ENCODE measurements at places on chromosomes 6 and 20.

DNA sequence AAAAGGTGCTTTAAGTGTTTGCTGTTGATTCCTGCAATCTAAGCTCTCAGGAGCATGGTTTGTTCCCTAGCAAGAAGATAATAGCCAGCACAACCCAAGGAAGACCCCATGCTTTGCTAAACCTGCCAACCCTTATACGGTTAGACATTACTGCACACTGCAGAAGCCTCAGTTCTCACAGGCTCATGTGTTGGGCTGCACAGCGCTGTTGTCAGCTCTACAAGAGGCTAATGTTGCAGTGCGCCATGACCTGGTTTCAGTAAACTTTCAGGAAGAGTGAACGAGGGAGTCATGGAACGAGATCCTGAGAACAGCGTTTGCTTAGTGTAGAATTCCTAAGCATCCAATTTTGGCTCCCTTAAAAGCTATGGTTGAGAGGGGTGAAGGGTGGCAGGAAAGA lies 218.5 kb downstream of the ARHGAP18 start:
- DNase-seq = no peak

DNA sequence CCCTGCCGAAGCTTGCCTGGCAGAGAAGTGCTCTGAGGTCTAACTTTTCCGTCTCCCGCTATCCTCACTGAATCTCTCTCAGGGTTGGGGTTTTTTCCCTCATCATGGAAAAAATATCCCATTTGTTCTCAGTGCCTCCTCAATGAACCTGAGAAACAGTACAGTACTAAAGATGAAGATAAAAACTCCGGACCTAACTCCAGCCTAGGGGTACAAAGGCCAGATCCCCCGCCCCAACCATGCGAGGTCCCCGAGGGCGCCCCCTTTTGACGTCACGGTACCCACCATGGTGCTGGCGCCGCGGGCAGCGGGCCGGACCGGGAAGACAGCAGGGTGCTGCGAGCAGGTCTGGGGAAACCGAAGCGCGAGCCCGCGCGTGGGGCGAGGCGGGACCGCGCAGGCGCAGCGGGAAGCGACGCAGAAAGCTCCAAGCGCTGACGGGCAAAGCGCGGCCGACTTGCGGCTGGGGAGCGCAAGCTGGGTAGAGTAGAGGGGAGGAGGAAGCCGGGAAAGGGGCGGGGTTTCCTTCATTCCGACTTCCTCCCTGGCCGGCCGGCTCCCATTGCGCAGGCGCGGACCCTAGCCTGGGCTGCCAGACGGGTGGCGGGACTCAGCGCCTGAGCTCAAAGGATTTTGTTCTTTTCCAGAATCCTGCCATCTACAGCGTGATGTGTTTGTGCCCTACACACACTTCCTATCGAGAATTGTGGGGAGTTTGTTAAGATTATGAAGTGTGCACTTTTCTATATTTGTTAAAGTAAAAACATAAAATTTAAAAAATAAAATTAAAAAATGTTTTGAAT lies at the start of gene LSM2:
Gene LSM2, minus strand, starts transcription at position 497 of the 803 bp plus-strand sequence. Its CDS starts 209 bp downstream, at position 288.
- DNase-seq = peak; percentile 96

- no peak for DNase-seq
These were observed 4.3 kb upstream of the AKIRIN2 start for GRCh38 chr6:87706187-87706966.

DNA sequence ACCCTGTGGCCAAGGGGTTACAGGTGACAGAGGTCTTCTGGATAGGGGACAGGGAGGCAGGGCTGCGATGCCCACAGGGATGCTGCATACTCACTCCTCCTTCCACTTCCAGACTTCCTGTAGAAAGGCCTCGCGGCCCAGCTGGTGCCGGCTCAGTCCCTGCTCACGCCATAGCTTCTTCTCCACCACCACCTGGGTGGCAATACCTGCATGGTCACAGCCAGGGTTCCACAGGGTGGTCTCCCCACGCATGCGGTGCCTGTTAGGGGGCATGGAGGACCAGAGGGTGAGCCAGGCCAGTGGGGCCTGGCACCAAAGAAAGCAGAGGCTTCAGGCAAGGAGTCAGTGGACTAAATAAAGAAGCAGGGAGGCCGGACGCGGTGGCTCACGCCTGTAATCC lies 8.3 kb upstream of the VWA7 start:
- DNase-seq = no peak

DNA sequence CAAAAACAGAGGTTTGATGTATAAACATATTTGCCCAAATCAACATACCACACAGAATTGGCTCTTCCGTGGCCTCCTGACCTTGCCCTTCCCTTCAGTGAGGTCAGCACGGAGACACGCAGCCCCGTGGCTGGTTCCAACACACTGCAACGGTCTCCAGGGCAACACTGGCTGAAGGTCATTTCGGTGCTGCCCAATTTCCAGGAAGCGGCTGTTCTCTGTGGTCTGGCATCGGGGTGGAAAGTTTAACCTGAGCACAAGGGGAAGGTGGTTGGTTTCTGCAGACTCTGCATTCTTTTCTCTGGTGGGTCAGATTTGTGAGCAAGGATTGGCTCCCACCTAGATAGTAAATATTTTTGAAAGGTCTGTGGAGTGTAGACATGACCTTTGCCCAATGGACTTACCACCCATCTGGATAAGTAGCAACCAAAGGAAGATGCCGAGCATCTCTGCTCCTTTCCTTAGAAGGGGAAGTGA lies 177.6 kb upstream of the PHACTR1 start:
- no peak for DNase-seq

DNA sequence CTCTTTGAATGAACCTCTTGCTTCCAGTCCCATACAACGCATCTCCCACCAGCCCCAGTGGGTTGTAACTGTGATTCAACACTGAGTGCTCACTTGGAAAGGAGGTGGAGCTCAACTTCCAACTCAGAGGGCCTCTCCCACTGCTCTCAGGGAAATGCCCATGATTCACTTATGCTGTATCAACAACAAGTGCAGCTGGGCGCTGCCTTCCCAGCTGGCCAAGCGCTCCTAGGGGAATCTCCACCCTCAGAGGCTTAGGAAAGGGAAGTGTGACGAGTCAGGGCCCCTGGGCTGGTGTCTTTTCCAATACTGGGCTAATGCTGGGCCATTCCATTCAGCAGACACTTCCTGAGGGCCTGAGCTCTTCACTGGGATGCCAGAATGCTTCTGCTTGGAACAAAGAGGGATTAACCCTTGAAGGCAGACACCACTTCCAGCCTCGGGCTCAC lies 8.1 kb upstream of the OCSTAMP start:
- DNase-seq = no peak

DNA sequence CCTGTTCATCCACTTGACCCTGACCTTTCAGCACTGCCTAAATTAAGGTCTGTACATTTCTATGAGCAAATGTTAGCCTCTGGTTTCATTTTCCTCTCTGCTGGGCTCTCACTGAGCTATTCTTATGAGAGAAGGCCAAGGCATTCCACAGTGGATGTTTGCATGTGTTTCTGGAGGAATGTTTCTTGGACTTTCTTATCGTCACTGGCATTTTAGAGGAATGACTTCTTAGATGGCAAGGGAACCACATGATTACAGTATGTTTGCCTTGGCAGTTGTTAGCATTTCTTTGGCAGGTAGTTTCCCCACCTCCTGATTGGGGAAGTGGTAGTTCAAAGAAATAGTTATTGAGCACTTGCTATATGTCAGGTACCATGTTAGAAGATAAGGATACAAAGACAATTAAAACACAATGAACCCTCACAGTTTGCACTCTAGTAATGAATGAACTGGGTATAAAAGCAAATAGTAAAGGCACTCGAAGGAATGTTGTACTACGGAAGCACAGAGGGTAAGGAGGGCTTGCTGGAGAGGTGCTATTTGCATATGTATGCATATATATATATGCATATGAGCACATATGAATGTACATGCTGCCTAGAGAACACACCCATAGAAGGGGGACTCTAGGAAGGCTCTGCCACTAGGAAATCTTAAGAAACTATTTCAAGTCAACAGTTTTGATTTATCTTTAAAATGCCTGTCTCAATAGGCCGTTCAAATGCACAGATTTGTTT lies 307.4 kb downstream of the EYA4 start:
- DNase-seq = no peak

DNA sequence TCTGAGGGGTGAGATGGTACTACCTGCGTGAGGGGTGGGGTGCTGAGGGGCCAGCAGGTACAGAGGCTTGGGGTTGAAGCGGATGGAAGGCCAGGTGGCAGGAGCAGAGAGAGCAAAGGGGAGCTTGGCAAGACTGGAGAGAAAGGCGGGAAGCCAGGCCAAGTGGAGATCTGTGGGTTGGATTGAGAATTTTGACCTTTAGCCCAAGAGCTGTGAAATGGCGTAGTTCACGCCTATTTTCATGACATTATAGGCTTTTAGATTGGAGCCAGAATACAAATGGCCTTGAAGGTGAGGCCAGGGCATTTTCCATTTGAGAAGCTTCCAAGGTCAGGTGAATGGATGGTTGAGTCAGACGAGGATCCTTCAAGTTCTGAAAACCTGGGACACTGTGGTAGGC lies 2.5 kb downstream of the ATRN start:
- DNase-seq = no peak

DNA sequence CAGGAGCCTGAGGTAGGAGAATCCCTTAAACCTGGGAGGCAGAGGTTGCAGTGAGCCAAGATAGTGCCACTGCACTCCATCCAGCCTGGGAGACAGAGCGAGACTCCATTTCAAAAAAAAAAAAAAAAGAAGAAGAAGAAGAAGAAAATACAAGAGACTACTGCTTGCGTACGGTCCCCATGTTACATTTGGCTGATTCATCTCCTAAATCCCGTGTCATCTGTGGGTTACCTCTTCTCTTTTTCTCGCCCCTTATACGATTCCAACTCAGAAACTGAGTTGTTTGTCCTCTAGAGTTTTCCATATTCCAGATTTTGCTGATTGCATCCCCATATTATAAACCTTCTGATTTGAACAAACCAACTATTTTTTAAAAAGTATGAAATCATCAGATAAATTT lies 62.4 kb upstream of the NELFCD start:
- DNase-seq = no peak

GRCh38 chr6:37515712-37516075 lies 16.0 kb upstream of the CCDC167 start:
- no peak for DNase-seq

GRCh38 chr6:107491138-107491609 lies 1.3 kb downstream of the SOBP start:
- no peak for DNase-seq

GRCh38 chr6:42259841-42260395 lies 42.3 kb upstream of the MRPS10 start:
- no peak for DNase-seq

DNA sequence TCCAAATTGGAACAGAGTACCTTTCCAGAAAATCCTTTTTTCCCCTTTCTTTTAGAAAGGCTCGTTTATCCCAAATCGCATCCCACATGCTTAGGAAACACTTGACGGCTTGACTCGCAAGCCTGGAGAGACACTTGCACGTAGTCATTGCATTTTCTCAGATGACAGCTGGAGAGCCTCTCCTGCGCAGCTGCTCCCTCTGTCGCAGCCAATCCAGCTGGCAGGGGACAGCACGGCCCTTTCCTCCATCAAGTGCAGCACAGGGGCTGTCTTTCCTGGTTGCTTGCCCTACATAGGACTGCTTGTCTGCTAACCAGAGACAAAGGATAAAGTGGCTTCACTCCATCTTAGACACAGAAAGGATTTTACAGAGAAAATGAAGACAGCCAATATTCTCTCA lies 77.6 kb upstream of the RGS17 start:
- no peak for DNase-seq

GRCh38 chr6:39804466-39805065 lies 12.4 kb downstream of the DAAM2 start:
- DNase-seq = no peak

DNA sequence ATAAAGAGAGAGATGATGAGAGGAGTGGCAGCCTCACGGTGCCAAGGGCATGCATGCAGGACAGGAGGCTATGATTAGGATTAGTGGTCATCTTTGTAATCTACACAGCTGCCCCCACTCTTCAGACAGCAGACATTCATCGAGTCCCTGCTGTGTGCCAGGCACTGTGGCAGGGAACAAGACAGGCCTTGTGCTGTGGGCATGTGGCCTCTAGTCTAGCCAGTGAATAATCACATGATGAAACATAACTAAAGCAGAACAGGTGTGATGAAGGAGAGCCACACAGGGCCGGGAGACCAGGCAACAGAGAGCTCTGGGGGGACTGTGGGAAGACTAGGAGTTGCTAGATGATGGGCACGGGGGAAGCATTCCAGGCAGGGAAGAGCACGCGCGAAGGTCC lies 22.2 kb downstream of the TOX2 start:
- no peak for DNase-seq

GRCh38 chr6:47292944-47293343 lies 16.8 kb downstream of the TNFRSF21 start:
- DNase-seq = no peak

DNA sequence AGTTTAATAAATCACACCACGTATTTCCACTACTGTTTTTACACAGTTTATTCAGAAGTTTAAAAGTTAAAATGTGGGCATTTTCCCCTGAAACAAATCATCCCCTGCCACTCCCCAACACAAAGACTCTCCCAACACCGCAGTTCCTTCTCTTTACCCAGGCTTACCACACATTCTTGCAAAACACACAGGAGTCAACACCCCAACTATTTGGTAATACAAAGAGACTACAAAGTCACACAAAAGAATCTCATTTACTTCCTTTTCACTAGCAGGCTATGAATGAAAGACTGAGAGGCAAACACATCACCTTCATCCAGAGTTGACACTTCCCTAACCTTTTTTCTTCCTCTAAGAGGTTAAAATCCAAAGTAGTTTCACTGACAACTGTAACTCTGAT lies 51.1 kb downstream of the KCTD20 start:
- no peak for DNase-seq

GRCh38 chr6:133990321-133990720 lies 37.3 kb downstream of the TBPL1 start:
- no peak for DNase-seq

GRCh38 chr20:5212907-5213487 lies 86.2 kb downstream of the CDS2 start:
- no peak for DNase-seq

GRCh38 chr6:100573166-100573565 lies 108.4 kb upstream of the SIM1 start:
- DNase-seq = no peak

DNA sequence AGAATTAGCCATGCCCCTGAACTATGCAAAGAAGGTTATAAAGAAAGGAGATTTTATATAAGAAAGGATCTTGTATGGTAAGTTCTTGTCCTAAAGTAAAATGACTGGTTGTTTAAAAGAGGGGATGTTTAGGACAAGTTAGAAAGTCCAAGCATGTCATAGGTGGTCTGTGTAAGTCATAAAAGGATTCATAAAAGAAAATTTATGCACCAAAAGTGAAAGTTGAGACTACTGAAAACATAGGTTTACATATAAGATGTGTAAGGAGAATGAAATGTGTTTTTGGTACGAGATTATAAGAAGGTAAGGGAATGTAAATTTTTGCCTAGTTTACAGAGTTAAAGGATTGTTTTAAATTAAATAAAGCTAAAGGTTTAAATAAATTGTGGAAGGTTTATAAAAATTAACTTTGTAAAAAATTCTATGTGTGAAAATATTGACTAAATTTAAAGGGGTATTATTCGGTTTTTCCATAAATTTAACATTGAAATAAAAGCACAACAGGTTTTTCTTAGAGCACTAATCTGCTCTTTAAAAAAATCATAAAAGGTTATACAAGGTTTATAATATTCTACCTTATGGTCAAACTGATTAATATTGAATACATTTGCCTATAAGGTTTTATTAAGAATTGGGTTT lies 93.6 kb upstream of the UST start:
- no peak for DNase-seq
